PC-3 (cell line): ENCODE measurements at places on chromosomes 12 and 14. TPM values are rescaled to one million over a fixed set of nuclear protein-coding genes. Genes with fewer than 3 reads are reported as not detected.

SLCO1C1 gene
- not detected in 2 replicates for total RNA-seq

DNA sequence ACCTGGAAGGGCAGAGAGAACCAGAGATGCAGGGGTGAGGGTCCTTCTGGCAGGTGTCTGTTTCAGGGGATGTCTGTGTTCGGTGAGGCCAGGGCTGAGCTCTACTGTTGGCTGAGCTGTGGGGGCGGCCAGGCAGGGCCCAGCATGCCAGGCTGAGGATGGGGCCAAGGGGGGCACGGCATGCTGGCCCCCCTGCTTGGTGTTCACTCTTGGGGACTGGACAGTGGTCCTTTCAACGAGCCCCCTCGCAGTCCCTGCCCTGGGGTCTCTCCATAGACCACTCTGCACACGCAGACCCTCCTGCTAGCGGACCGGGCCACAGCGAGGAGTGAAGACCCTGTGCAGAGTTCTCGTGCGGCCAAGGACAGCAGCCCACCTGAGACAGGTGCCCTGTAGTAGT is 56.3 kb downstream of the KIF26A start:
- DNase-seq, result no peak

GRCh38 chr14:96795109-96795828 is 1.9 kb upstream of the VRK1 start:
- DNase-seq, result no peak

PLEK2 gene
- 48.0 and 57.2 TPM in 2 replicates for total RNA-seq

DNA sequence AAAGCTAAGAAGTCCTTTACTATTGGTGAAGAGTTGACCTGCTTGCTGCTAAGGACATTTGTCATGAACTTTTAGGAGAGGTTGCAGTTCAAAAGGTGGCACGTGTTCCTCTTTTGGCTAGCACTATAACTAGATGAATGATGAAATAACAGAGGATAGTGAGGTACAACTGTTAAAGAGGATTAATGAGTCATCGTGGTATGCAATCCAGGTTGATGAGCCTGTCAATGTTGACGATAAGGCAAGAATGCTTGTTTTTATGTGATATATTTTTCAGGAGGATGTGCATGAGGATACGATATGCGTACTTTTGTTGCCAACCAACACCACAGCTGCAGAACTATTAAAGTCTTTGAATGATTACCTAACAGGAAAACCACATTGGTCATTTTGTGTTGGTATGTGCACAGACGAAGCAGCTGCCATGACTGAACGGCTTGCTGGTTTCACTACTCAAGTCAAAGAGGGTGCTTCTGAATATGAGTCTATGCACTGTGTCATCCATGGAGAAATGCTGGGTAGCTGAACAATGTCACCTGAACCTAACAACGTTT is 10.6 kb downstream of the CEP128 start:
- peak; percentile 77 for DNase-seq

GRCh38 chr12:14129611-14130195 is 148.3 kb upstream of the GRIN2B start:
- no peak for DNase-seq

DNA sequence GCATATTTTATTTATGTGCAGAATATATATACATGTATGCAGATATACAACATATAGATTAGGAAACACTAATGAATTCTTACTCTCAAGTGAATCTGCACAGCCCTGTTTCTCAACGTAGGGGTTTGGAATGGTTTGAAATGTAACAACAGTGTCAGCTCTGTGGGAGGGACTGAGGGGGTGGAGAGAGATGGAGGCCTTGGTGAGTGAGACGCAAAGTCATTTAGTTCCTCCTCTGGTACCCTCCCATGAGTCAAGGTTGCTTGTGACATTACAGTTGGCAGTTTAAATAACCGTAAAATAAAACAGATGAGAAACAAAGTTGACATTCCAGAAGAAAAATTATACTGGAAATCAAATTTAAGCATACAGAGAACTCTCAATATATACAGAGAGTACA is 313.0 kb upstream of the PRKD1 start:
- DNase-seq, result no peak

CLEC4C gene
- total RNA-seq, result not detected in 2 replicates
